Activated naive CD4-positive, alpha-beta T cell (primary cell): ENCODE measurements at places on chromosomes 11 and 22.

GRCh38 chr11:9158898-9159391 is 67.5 kb upstream of the SCUBE2 start:
- no peak for DNase-seq

DNA sequence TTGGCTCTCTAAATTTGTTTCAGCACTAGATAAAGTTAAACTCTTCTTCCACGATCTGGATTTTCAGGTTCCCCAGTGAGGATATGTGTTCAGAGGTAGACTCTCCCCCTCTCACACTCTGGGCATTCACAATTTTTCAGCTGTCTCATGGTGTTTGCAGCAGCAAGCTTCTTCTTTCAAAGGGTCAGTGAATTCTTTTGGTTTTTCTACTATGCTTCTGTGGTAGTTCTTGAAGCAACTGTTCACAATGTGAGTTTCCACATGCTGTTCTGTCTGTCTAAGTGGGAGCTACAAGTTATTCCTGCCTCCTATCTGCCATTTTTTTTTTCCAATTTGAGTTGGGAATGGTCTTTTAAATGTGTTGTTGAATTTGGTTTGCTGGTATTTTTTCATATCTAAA is 25.4 kb downstream of the CNTF start:
- DNase-seq = no peak

GRCh38 chr11:61009392-61010275 is 38.2 kb downstream of the CD6 start:
- no peak for DNase-seq

DNA sequence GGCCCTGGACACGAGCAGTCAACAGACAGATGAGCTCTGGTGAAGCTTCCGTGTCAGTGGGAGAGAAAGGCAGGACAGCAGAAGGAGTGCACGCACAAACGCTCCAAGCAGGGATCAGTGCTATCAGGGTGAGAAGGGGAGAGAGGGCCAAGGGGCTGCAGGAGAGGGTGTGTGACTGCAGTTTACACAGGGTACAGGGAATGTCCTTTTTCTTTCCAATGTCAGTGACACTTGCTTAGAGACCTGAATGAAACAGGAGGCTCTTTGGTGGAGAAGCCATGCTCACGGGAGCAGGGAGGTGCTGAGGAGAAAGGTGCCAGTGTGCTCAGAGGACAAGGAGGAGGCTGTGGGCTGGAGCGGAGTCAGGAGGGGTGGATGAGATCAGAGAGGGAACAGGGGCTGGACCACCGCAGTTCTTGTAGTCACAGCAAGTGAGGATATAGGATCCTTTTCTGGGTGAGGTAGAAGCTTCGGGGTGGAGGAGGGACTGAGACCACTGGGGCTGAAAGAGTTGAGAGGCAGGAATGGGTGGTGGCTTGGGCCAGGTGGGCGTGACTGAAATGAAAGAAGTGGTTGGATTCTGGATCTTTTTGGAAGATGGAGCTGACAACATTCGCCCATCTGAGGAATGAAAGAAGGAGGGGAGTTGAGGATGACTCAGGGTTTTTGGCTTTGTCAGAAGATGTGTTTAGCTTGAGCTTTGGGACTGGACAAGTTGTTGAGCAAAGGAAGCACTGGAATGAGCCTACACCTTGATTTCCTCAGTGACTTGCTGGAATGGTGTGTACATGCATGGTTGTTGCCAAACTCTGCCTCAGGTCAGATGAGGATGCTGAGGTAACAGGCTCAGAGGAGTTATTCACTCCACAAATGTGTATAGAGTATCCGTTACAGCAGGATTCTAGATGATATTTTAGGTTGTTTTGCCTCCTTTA is 87.9 kb downstream of the ADAMTS15 start:
- DNase-seq = no peak

- DNase-seq = no peak
Observed at GRCh38 chr11:33234397-33235190, 22.6 kb upstream of the HIPK3 start.

DNA sequence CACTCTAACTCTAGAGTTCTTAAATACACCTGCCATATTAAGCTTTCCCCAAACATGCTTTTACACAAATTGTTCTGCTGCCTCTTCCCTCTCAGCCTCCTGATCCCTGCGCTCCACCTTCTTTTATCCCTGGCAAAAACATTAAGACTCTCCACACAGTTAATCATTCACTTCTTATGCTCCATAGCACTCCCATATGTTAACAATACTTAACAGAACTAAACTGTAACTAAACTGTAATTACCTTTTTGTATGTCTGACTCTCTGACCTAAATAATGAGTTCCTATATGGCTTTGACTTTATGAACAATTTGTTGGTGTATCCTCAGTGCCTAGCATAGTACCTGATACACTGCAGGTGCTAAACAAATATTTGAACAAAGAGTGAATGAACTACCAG is 71.8 kb downstream of the BTBD10 start:
- DNase-seq = no peak

GRCh38 chr11:66318600-66318970 is 1.7 kb upstream of the CD248 start:
- DNase-seq = no peak

DNA sequence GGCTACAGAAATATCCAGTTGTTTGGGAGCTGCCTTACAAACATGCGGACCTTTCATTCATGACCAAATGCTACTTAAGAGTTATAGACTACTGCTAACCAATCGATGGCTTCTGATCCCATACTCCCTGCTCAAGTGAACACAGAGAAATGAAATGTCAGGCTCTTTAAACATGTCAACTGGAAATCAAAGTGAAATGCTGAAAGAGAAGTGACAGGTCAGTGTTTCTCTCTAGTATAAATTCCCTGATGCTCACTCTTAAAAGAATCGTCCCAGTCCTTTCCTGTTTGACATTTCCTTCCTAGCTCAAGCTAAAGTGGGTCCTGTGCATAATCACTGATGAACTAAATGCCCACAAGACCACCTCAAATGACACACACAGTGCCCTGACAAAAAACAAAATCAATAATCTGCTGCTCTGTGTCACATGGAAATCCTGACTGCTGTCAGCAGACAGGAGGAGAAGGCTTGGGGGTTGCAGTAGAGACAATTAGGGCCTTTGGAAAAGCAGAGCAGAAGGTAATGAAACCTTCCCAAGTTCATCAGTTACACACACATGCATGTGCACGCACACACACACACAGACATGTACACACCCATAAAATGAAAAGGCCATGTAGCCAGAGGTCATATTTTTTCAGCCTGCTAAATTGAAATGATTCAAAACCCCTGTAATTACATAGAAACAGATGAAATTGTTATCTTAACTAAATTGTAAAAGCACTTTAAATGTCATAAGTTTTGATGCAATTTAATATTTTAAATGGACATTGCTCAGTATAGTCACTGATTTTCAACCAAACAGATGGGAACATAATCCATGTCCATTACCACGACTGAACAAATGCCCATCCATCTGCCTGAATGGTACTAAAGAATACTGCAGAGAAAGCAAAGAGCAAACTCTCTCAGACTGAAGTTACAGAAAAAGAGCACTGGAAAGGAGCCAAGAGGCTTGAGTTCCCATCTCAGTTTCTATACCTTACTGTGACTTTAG is 330.7 kb downstream of the TTC28 start:
- no peak for DNase-seq

- no peak for DNase-seq
Observed at GRCh38 chr11:130040281-130040940, 29.3 kb upstream of the APLP2 start.

GRCh38 chr11:64844330-64845128 is at the start of gene CDC42BPG:
TSS of gene CDC42BPG (minus strand) at chr11:64844653. CDS start at chr11:64844569, 84 bp downstream.
- peak; percentile 58 for DNase-seq
